ENCODE measurements at places on chromosomes 4 and X.

GRCh38 chr4:102787096-102787881, 26.5 kb upstream of the MANBA start:
- no peak for DNase-seq

DNA sequence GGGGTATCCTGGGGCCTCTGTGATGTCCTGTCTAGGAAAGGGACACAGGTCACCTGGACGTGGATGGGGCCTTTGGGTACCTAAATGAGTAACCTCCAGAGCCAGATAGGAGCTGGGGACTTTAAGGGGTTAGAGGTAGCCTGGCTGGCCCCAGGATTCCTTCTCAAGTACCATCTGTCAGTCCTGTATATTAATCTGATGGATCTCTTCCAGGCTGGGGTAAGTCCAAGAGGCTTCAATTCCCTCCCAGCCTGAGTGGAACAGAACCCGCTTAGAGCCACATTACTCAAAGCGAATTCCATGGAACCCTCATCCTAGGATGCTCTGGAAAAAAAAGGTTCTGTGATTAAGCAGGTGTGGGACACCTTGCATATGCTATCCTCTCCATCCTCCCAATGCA, 24.8 kb upstream of the MAP3K15 start:
- no peak for DNase-seq

DNA sequence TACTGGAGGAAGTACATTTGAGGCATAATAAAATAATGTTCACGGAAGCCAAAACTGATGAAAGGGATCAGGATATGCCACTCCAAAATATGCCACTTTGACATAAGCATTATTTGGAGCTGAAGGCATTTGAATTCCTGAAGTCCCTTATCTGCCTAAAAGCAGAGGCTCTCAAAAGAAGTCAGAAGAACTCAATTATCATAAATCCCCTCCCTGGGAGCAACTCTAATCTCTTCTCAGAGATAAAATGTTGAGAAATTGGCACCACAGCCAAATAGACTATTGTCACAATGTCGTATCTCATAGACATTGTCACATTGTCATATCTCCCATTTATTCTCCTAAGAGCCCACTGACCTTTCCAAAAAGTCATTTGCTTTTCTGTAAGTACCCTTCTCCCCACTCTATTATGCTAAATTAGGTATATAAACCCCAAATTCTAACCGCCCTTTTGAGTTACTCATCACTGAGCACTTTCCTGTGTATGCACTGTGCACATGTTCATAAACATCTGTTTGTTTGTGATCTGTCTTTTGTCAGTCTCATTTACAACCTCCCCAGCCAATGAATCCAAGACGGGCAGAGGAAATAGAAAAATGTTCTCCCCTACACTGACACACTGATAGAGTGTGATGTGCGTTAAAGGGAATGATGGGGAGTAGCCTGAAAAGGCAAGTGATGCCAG, 78.5 kb upstream of the NAF1 start:
- no peak for DNase-seq

GRCh38 chr4:41216294-41217019, 2.1 kb upstream of the APBB2 start:
- DNase-seq, result peak; percentile 22

DNA sequence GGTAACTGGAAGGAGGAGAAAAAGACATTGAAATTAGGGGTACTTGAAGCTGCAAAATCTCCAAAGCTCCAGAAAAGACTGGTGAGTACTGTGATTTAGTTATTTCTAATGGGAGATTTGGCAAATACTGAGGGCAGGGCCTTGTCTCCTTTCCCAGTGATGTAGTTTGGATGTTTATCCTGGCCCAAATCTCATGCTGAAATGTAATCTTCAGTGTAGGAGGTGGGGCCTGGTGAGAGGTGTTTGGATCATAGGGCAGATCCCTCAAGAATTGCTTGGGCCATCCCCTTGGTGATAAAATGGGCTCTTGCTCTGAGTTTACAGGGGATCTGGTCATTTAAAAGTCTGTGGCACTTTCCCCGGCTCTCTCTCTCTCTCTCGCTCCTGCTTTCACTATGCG, 33.1 kb upstream of the GK start:
- no peak for DNase-seq

DNA sequence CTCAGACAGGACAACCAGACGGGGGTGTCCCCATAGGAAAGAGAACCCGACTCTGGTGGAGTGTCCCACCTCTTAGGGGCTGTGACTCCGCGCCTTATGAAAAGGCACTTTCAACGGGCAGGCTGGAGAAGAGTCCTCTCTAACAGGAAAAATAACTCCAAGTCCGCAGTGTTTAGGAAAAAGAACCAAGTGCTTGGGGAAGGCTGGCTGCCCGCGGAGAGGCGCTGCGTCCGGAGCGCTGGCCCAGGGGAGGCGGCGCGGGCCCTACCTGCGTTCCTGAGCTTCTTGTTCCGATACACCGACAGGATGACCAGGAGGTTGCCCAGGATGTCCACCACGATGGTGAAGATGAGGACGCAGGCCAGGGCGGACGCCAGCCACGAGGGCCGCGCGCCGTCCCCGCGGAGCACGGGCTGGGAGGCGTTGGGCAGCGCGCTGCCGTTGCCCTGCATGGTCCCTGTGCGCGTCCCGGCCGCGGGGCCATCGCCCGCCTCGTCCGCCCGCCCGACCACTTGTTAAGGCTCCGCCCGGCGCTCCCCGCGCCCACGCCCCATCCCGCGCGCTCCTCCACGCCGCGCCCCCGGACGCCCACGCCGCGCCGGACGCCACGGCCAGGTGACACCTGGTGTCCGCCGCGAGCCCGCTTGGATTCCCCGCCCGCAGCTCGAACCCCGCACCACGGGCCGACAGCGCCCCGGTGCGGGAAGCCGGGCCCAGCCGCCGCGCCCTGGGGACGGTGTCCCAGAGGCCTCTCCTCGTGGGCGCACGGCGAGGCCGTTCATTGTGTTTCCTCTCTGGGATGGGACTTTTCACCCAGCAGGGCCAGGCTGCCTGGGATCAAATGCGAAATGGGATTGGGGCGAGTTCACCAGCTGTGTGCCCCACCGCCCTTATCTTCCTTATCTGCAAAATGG, at the start of gene MTNR1A:
TSS of gene MTNR1A (minus strand) at position 654 of the 914 bp plus-strand sequence. CDS start at position 452, 202 bp downstream.
- DNase-seq, result no peak

Measured in CD4-positive, alpha-beta T cell treated with Interleukin-17A for 1 hour (primary cell).